Stimulated activated CD8-positive, alpha-beta memory T cell treated with anti-CD3 and anti-CD28 coated beads, Interleukin-4, amount 100 ng/mL, for 4 hours (primary cell): ENCODE measurements at places on chromosomes 5 and 9.

DNA sequence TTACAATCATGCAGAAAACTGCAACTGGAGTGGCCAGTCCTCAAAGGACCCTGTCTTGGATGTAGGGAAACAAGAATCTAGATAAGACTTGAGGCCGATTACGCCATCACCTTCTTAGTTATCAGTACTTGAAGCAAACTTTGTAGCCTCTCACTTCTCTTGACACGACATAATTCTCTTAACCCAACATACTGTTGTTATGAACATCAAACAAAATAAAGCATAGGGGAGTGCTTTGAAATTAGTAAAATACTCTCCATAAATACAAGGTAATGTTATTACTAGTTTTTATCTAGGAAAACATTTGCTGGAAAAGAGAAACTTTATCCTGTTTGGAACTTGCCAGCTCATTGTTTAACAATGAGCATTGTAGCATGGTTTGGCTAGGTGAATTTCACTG, 574.9 kb upstream of the DMAC1 start:
- DNase-seq: no peak

DNA sequence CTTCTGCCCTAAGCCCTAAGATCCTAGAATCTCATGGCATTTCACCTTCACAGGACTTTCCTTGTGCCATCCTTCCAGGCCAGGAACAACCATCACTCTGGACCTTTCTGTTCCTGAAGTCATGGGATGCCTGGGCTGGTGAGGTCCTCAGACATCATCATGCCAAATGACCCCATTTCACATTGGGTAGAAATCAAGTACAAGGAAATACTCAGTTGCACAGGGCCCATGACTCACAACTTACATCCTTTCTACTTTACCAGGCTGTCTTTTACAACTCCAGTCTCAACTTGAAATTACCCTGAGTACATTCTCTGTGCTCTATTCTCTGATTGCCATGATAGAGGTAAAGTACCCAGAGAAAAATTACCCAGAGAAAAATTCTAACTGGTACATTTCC, 167.1 kb downstream of the PIK3R1 start:
- no peak for DNase-seq

DNA sequence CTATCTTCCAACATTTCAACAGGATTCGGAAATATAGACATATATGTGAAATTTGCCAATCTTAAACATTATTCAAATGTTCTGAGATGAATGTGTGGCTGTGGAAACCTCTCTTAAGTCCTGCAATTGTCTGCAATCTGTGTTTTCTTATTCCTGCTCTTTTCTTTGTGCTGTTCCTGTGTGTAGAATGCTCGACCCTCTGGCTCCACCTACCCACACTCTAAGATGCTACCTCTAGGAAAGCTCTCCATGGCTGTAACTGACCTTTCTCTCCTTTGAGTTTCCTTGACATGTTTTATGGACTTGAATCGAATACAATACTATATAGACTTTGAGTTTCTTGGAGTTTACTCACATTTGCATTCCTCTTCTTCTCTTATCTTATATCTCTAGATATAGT, 120.6 kb upstream of the ASTN2 start:
- no peak for DNase-seq

- no peak for DNase-seq
These were observed 12.6 kb downstream of the LRSAM1 start for GRCh38 chr9:127463911-127464310.

GRCh38 chr5:1411099-1411498, 34.1 kb downstream of the SLC6A3 start:
- DNase-seq: no peak

- no peak for DNase-seq
These were observed 40.3 kb upstream of the BARHL1 start for GRCh38 chr9:132541870-132542830.

GRCh38 chr5:135553688-135554462, 18.1 kb upstream of the NEUROG1 start:
- DNase-seq: no peak

DNA sequence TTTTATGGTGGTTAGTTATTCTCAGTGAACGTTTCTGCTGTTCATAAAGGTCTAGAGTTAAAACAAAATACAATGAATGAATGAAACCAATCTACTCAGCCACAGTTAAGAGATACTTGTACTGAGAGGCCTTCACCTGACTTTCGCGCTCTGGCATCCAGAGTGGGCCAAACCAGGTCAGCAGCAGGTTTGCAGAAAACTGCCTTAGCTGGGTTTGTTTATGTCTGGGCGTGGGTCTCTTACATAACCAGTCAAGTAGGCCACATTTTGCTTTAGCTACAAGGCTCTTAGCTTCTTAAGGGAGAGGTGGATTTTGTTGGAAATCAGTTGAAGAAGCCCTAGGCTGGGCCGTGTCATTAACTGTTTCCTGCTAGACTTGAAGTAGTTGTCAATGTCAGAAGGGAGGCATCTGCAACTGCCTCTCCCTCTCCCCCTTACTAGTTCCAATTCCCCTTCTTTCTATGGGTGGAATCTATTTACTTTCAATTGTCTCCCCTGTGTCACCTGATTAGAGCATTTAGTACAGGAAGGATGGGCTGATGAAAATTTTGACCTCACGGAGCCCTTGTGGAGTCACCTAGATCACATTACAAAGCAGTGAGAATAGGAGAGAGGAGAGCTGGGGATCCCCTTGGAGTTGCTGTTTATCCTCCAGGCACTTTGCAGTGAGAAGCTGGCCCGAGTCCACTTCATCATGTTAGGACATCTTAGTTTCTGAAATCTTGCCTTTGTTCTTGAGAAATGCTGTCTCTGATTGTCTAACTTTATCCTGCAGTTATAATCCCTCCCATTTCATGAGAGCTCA, 200.5 kb downstream of the ARHGEF28 start:
- no peak for DNase-seq

- no peak for DNase-seq
These were observed 2.9 kb downstream of the NAA35 start for GRCh38 chr9:85943757-85944430.

- DNase-seq: no peak
These were observed 203.4 kb upstream of the RASEF start for GRCh38 chr9:83266331-83266665.

DNA sequence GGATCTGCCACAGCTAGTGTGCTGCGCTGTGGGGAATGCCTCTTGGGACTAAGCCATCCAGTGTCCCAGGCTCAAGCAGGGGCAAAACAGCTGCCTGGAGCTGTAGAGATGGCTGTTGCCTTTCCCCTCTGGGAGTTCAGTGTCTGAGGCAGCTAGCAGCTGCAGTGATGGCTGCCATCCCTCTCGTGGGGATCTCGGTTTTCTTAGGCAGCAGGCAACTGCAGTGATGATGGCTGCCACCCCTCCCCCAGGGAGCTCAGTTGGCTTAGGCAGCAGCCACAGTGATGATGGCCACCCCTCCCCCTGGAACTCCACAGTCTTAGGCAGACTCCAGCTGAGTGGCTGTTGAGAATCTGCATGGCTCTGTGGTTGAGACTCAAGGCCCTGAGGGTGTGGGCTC, 1389.2 kb upstream of the NUDT12 start:
- no peak for DNase-seq

- no peak for DNase-seq
These were observed 66.2 kb upstream of the NEURL1B start for GRCh38 chr5:172574871-172575223.

DNA sequence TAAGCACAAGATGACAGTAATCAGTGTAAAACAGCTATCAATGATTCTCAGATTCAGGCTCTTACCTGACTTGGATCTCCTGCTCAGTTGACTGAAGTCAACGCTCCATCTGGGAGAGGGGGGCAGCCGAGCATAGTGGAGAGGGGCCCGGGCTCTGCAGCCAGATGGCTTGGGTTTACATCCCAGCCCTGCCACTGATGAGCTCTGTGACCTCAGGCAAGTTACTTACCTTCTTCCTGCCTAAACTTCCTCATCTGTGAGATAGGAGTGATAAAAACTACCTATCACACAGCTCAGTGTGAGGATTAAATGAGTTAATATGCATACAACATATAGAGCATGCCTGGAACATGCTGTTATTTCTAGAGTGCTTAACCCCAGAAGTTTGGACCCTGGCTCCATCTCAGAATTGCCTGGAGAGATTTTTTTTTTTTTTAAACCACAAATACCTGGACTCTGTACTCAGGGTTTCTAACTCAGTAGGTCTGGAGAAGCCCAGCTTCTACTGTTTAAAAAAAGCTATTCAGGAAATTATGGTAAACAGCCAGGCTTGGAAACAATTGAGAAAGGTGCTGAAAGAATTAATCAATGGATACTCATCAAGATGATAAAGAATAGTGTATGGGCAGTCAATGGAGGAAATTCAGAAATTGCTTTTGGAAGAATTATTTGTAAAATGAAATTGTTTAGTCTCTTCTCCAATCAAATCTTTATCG, 72.2 kb downstream of the ANKRD55 start:
- no peak for DNase-seq

GRCh38 chr9:96241391-96241809, 60.6 kb downstream of the HSD17B3 start:
- DNase-seq: no peak

DNA sequence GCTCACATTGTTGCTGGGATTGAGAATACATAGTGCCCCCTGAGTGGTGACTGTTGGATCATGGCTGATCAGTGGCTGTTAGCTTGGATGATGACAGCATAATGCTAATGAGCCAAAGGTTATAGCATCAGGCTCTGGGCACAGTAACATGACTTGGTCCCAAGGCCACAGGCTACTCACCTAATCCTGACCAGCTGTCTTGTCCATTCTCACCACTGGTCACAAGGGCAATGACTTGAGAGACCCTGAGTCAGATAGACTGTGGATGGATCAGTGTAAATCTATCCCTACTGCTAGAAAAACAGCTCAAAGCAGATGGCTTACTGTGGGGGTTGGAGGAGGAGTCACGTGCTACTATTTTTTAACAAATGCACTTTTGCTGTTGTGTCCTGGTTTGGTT, 74.7 kb downstream of the AOPEP start:
- no peak for DNase-seq

- DNase-seq: no peak
These were observed 240.7 kb upstream of the CLINT1 start for GRCh38 chr5:158099571-158100105.
